Right hindlimb (tissue), 1 donor: ENCODE measurements at places on chromosomes 1 and 21.

DNA sequence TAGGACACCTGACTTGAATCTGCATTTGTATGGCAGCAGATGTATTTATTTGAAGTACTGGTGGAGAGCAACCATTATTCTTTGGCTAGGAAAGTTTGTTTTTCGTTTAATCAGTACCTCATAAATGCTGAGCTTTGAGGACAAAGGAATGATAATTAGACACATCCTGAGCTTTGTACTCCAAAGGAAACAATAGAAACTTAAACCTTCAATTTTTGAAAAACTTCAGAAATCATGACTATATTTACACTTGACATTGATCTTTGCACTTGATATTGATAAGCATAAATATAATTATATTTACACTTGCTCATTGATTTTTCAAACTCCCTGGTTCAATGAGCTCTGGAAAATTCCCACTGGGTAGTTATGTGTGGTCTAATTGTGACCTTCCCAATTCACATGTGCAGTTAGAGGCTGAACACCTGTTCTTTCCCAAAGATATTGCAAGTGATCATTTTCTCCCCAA lies 10.7 kb downstream of the PATJ start:
- DNase-seq, result no peak

DNA sequence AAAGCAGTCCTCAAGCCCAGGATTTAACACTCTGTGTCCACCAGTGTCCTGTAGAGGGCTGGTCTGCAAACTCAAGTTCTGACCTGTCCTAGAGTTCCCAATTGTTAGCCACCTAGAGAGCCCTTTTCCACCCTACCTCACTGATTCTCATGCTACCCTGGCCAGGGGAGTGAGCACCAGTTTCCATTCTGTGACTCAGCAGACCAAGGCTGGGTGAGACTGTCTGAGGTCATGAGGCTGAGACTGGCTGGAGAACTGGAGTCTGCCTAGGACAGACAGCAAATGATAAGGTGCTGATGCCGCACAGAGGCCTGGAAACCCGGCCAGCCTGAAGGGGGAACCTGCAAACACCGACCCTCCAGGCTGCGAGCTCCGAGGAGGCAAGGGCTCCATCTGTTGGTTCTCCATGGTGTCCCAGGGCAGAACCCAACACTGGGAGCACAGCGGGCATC lies 13.7 kb downstream of the GLIS1 start:
- no peak for DNase-seq

DNA sequence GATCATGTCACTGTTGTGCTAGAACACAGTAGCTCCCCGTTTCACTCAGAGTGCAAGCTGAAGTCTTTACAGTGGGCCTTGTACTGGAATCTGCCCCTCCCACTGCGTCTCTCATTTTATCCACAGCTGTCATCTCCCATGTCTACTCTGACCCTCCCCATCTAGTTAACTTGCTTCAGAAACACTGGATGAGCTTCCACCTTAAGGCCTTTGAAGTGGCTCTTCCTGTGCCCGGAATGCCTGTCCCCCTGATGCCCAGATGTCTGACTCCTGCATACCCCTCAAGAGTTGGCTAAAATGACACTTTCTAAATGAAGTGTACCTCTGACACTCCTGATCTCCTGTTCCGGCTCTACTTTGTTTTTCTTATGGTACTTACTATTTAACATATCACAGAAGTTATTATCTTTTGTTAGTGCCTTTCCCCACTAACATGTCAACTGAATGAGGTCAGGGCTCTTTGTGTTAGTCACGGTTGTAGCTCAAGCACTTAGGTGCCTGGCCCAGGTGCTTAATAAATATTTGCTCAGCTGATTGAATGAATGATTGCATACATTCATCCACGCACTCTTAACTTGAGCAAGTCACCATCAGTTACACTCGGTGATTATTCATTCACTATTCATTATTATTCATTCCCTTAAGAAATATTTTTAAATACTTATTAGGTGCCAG lies 13.3 kb downstream of the ARV1 start:
- no peak for DNase-seq

GRCh38 chr1:192118881-192119405 lies 39.3 kb upstream of the RGS18 start:
- DNase-seq, result no peak

GRCh38 chr1:246724731-246725095 lies 504 bp downstream of the SCCPDH start:
- DNase-seq, result no peak

DNA sequence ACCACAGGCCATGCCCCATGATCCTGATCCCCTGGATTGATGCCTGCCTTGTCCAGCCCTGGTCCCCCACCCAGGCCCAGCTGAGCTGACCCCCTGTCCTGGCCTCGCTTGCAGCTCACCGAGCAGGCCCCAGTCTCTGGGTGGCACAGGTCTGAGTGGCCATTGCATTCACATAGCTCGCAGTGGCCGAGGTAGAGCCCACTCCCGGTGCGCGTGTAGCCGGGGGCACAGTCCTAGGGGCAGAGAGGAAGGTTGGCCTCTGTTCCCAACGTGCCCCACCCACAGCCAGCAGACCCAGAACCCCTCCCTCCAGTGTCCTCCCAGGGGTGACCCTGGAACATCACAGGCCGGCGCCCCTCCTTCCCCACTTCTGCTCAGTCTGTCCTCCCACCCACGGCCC lies 51.9 kb downstream of the LDLRAD2 start:
- no peak for DNase-seq
